ENCODE measurements at places on chromosomes 2 and 18. TPM values are rescaled to one million over a fixed set of nuclear protein-coding genes. Genes with fewer than 3 reads are reported as not detected.
A peak's percentile ranks its signal among the peaks of the same experiment; 100 is the strongest.

DNA sequence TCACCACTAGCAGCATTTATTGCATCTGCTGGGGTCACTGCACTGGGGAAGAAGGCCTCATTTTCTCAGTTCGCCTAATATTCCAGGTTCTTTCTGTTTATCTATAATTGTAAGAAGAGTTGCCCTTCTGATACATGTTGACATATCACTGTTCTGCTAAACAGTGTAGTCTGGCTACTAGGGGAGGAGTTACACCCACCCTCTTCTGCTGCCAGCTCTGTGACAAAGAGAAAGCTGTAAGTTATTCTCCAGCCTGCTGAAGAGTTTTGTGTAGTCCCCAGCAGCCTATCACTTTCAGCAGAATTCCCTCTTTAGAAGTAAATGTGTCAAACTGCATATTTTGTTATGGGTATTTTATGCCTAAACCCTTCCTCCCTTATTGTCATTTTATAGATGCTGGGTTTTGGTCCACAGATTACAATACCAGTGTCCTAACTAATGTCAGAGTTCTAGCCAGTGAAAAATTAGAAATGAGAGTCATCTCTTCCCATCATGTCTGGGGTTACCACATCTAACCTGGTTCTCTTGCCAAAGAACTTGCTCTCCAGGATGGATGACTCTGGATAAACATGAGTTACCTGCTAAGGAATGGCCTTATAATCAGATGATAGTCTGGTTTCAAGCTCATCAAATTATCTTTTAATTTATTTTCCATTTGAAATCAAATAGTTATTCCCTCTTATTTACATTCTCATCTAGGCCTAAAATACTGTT is 5.6 kb upstream of the MBOAT2 start:
- DNase-seq = no peak

The PRSS56 gene
- not detected for total RNA-seq

GRCh38 chr2:109258376-109258775 is 129.4 kb downstream of the SH3RF3 start:
- DNase-seq = no peak

The PROKR1 gene
- total RNA-seq = not detected

- DNase-seq = no peak
Measured at GRCh38 chr2:168369031-168369430, 87.0 kb upstream of the CERS6 start.

- no peak for DNase-seq
Measured at GRCh38 chr18:9690418-9691188, 17.5 kb upstream of the RAB31 start.

GRCh38 chr2:204647626-204648025 is 102.4 kb downstream of the PARD3B start:
- no peak for DNase-seq

- DNase-seq = peak; percentile 15
Measured at GRCh38 chr2:99975386-99975785, 167.0 kb downstream of the AFF3 start.

DNA sequence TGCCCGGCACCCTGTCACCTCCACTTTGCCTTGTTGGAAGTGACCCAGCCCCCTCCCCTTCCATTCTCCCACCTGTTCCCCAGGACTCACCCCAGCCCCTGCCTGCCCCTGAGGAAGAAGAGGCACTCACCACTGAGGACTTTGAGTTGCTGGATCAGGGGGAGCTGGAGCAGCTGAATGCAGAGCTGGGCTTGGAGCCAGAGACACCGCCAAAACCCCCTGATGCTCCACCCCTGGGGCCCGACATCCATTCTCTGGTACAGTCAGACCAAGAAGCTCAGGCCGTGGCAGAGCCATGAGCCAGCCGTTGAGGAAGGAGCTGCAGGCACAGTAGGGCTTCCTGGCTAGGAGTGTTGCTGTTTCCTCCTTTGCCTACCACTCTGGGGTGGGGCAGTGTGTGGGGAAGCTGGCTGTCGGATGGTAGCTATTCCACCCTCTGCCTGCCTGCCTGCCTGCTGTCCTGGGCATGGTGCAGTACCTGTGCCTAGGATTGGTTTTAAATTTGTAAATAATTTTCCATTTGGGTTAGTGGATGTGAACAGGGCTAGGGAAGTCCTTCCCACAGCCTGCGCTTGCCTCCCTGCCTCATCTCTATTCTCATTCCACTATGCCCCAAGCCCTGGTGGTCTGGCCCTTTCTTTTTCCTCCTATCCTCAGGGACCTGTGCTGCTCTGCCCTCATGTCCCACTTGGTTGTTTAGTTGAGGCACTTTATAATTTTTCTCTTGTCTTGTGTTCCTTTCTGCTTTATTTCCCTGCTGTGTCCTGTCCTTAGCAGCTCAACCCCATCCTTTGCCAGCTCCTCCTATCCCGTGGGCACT is 4.5 kb downstream of the RETREG2 start:
- no peak for DNase-seq

- DNase-seq = no peak
Measured at GRCh38 chr2:130985206-130985780, 108.0 kb downstream of the FAM168B start.

GRCh38 chr18:28193177-28193778 is 16.3 kb upstream of the CDH2 start:
- DNase-seq = no peak

The SNORC gene
- 1.2 TPM for total RNA-seq

The TCF23 gene
- not detected for total RNA-seq

The PLB1 gene
- total RNA-seq = 0.47 TPM

The NETO1 gene
- total RNA-seq = not detected

The DLGAP1 gene
- 0.24 TPM for total RNA-seq

The MOGAT1 gene
- total RNA-seq = not detected

The TSHZ1 gene
- 18.2 TPM for total RNA-seq

DNA sequence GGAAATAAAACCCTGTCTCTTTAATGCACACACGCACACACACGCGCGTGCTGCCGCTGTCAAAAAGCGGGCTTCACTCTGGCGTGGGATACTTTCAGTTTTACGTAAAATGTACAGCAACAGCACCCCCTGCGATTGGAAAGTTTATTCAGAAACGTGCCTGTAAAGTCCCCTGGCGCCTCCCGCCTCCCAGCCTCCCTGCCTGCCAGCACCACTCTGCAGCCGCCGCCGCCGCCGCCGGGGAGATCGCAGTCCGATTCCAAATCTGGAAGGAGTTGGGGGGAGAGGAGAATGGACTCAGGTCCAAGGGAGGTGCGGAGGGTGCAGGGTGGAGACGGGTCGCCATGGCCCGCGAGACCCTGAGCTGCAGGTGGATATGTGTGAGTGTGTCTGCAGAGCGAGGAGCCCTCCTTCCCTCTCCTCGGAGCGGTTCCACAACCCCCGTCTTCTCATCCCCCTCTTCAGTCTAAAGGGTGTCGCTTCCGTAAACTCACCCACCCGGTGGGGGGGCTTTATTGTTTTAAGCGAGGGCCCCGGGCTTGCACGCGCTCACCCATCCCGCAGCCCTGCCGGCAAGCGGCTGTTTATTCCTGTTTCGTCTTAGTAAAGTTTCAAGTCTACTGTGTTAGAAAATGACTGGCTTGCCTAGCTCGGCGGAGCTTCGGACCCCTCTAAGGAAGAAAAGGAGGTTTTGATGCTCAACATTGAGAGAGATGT is 1.8 kb upstream of the BCL11A start:
- DNase-seq = peak; percentile 70

DNA sequence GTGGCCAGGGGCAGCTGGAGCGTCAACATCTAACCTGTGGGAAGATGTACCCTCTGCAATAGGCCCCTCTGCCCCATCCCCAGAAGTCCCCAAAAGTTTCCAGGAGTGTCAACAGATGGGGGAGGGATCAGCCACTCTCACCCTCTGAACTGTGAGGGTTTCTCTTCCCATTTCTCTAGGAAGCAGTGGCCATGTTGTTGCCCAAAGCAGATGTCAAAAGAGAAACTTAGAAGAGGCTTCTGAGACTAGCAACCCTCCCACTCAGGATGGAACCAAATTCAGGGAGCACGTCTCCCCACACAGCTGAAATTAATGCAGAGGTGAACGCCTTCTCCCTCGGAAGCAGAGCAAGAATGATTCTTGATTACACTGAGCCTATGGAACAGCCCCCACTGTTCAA is 70.3 kb downstream of the ARL4C start:
- no peak for DNase-seq

Measured in HFFc6 (cell line).